ENCODE measurements at places on chromosomes 4 and X.

DNA sequence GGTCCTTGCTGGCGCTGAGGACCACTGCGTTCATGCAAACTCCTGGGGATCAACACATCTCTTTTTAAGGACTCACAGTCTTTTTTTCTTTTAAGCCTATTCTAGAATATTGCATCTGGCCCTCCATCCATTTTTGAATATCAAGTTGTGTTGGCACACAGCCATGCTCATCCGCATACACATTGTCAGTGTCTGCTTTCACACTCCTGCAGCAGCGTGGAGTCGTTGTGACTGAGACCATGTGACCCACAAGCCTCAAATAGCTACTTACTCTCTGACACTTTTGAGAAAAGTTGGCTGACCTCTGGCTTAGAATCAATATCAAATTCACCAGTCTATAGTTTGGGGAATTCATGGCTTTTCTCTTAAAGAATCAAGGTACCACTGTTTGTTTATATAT lies 191.8 kb upstream of the S100G start:
- DNase-seq: no peak

GRCh38 chrX:23908219-23909004 lies 606 bp downstream of the CXorf58 start:
- DNase-seq: peak; percentile 11

DNA sequence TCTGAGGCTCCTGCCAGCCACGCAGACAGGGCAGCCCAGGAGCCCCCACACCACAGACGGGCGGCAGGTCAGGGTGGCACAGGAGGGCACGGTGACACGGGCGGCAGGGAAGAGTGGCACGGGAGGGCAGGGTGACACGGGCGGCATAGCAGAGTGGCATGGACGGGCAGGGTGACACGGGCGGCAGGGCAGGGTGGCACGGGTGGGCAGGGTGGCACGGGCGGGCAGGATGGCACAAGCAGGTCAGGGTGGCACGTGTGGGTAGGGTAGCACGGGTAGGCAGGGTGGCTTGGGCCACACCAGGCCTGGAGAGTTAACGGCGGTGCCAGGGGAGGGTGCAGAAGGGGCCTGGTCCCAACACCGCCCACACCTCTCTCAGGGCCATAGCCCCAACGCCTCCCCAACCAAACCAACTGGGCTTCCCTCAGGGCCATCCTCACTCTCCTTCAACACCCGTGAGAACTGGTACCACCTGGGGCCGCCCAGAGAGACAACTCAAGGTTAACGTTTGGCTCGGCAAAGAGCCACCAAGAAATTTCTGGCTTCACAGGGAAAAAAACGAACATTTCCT lies 3.4 kb downstream of the CTBP1 start:
- no peak for DNase-seq

- DNase-seq: no peak
Observed at GRCh38 chrX:134528960-134529359, 69.0 kb downstream of the HPRT1 start.

DNA sequence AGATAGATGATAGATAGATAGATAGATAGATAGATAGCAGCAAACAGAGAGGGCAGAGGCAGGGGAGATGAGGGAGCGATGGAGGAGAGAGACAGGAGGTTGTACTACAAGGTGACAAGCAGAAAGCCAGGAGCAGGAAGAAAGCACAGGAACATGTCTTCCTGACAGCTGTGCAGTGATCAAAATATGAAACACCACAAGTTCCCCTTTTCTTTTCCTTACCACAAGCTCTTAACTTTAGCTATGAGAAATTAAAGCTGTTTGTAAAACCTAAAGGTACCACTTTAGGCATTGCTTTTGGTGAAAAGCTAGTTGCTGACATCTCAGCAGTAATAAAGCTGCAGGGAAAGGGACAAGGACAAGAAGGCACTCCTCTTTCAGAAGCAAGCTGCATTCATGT lies 9.1 kb upstream of the MAGED4B start:
- no peak for DNase-seq

- DNase-seq: peak; percentile 41
Observed at GRCh38 chr4:681736-682451, 7.1 kb downstream of the SLC49A3 start.

DNA sequence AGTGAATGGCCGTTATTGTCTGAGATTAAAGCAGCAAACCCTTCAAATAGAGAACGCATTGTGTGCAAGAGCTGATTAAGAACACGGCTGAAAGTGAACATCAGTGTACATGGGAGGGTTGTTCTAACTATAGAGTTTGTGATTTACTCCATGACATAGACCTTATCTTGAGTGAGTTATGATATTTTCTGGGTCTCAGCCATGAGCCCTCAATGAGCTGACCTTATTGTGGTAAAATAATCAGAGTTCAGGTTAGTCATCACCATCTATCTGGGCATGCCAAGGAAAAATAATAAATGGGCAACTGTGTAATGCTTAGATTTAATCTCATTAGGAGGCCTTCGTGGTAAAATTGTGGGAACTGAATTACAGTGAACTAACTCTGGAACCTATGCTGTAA lies 33.2 kb upstream of the CLDN24 start:
- no peak for DNase-seq

DNA sequence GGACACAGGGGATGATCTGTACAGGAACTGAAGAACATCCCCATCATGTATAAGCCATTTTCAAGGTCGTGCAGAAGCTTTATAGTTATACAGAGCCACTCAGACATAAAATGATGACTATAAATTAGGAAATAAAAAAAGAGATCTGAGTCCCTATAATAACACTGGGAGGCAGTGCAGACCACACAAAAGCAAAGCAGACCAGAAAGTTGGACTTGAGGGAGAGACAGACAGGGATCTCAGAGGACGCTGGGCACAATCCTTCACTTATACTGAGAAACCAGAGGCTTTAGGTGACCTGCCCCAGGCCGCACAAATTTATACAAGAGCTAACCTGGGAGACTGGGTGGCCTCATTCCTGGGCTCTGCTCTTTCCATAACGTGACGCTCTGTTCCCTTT lies 70.5 kb downstream of the HADH start:
- DNase-seq: peak; percentile 33

- no peak for DNase-seq
Observed at GRCh38 chr4:140834839-140835495, 78.8 kb upstream of the TBC1D9 start.

DNA sequence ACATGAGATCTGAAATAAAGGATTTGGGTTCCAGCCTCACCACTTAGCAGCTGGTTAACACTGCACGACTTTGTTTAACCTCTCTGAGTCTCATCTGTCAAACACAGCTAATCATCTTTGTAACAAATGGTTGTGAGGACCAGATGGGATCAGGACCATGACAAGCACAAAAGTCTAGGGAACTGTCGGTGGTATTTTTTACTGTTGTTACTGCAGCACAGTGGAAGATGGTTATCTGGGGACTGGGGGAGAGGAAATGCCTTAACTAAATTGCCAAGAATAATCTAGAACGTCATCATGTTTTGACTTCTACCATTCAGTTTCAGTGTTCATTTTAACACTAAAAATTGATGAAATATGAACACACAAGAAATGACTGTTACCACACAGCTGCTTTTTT lies 99.5 kb downstream of the ADGRA3 start:
- no peak for DNase-seq

GRCh38 chr4:55312489-55313101 lies 33.4 kb upstream of the SRD5A3 start:
- DNase-seq: peak; percentile 38
